Activated CD4-positive, alpha-beta T cell treated with anti-CD3 and anti-CD28 coated beads, Interleukin-2, amount 10 ng/mL, durations not matched to agents 24 days and 14 days (primary cell): ENCODE measurements at places on chromosomes 5 and 9. TPM values are rescaled to one million over a fixed set of nuclear protein-coding genes. Genes with fewer than 3 reads are reported as not detected.
A peak's percentile ranks its signal among the peaks of the same experiment; 100 is the strongest.

- H3K4me3 ChIP-seq, result no peak overlapping the region
- no peak for DNase-seq
- H3K4me1 ChIP-seq, result no peaks in the 10 kb centered on the region
- H3K27ac ChIP-seq, result no peak overlapping the region
- H3K36me3 ChIP-seq, result no peaks in the 10 kb centered on the region
- no peaks in the 10 kb centered on the region for H3K27me3 ChIP-seq
Observed at GRCh38 chr9:120136696-120137095, 443.3 kb downstream of the CDK5RAP2 start.

GRCh38 chr9:132982458-132982857 lies 4.0 kb downstream of the GFI1B start:
- no peak for DNase-seq
- no peaks in the 10 kb centered on the region for H3K4me1 ChIP-seq
- H3K27ac ChIP-seq, result no peak overlapping the region
- peaks cover 43% of the 10 kb centered on the region for H3K27me3 ChIP-seq
- H3K4me3 ChIP-seq, result no peak overlapping the region

GRCh38 chr5:167030500-167031120 lies 1260.8 kb upstream of the WWC1 start:
- no peaks in the 10 kb centered on the region for H3K4me1 ChIP-seq
- no peak overlapping the region for H3K4me3 ChIP-seq
- no peak for DNase-seq

The LIX1 gene
- total RNA-seq, result not detected in 2 replicates

The FSTL4 gene
- total RNA-seq, result 0.42 TPM in 1 of 2 replicates, not detected in the other

DNA sequence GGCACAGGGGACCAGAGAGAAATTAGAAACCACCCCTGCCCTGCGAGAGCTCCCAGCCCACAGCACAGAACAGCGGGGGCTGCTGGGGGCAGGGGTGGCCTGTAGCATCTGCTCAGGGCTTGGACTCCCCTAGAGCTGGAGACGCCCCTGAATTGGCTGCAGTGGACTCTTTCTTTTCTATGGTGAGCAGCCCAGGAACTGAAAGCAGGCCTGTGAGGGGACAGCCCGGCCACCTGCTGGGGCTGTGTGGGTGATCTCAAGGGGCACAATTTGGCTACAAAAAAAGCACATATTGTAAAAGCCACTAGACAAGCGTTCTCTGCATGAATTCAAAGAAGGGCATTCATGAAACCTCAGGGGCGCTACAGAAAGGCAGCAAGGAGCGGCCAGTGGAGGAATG lies 57.5 kb upstream of the ICE1 start:
- DNase-seq, result no peak
- no peaks in the 10 kb centered on the region for H3K4me1 ChIP-seq
- H3K36me3 ChIP-seq, result no peaks in the 10 kb centered on the region
- no peak overlapping the region for H3K4me3 ChIP-seq

GRCh38 chr9:32864971-32865370 lies 81.6 kb downstream of the TMEM215 start:
- peaks cover 3% of the 10 kb centered on the region for H3K27me3 ChIP-seq
- no peak for DNase-seq
- no peak overlapping the region for H3K27ac ChIP-seq
- peaks cover 5% of the 10 kb centered on the region for H3K4me1 ChIP-seq
- no peak overlapping the region for H3K4me3 ChIP-seq

GRCh38 chr9:92942688-92943616 lies 4.4 kb upstream of the FGD3 start:
- no peak for DNase-seq
- H3K4me3 ChIP-seq, result no peak overlapping the region
- H3K27ac ChIP-seq, result no peak overlapping the region
- H3K27me3 ChIP-seq, result peaks cover 26% of the 10 kb centered on the region

DNA sequence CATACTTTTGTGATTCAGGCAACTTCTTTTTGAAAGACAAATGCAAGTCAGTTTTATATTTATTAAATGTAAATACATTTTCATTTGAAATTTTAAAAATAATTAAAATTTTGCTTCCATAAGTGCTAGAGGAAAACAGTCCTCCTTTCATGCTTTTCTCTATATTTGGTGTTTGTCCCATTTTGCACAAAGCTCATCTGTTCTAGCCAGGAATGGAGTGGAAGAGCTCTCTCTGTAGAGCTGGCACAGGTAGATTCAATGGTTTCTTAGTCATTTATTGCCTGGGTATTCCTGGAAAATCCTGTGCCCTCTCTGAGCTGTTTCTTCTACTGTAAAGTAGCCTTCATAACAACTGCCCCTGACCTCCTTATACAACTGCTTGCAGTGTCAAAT lies 267.6 kb upstream of the HAPLN1 start:
- DNase-seq, result no peak
- no peaks in the 10 kb centered on the region for H3K27me3 ChIP-seq
- H3K27ac ChIP-seq, result no peak overlapping the region
- H3K4me3 ChIP-seq, result no peak overlapping the region

DNA sequence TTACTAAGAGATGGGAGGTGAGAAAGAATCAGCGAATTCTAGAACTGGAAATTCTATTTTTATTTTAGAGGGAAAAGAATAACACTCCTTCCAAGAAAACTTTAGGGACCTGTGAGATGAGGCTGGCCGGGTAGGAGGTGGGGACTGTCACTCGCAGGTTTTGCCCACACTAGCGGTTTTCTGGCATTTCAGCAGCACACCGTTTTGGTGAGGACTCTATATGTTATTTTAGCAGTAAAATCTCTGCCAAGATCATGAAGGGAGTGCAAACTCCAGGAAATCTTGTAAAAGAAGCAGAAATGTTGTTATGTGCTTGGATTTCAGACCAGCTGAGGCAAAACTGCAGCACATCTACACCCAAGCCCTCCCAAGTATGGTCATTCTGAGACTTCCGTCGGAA lies 470.6 kb downstream of the PSAT1 start:
- no peak overlapping the region for H3K4me3 ChIP-seq
- H3K36me3 ChIP-seq, result no peaks in the 10 kb centered on the region
- no peak for DNase-seq
- H3K27ac ChIP-seq, result no peak overlapping the region
- H3K4me1 ChIP-seq, result no peaks in the 10 kb centered on the region
- no peaks in the 10 kb centered on the region for H3K27me3 ChIP-seq

GRCh38 chr5:612498-613424 lies 621 bp downstream of the CEP72 start:
- H3K4me3 ChIP-seq, result peak overlapping the region; percentile 87
- DNase-seq, result peak; percentile 64
- peaks cover 43% of the 10 kb centered on the region for H3K4me1 ChIP-seq
- H3K27me3 ChIP-seq, result peaks cover 2% of the 10 kb centered on the region
- H3K36me3 ChIP-seq, result peaks cover 23% of the 10 kb centered on the region

GRCh38 chr5:149403923-149404745 lies 25.0 kb upstream of the IL17B start:
- H3K4me3 ChIP-seq, result no peak overlapping the region
- no peaks in the 10 kb centered on the region for H3K4me1 ChIP-seq
- H3K27ac ChIP-seq, result no peak overlapping the region
- H3K36me3 ChIP-seq, result no peaks in the 10 kb centered on the region
- no peak for DNase-seq

The TMEM8B gene
- 2.0 and 2.3 TPM in 2 replicates for total RNA-seq

The IGFBPL1 gene
- total RNA-seq, result not detected in 2 replicates

DNA sequence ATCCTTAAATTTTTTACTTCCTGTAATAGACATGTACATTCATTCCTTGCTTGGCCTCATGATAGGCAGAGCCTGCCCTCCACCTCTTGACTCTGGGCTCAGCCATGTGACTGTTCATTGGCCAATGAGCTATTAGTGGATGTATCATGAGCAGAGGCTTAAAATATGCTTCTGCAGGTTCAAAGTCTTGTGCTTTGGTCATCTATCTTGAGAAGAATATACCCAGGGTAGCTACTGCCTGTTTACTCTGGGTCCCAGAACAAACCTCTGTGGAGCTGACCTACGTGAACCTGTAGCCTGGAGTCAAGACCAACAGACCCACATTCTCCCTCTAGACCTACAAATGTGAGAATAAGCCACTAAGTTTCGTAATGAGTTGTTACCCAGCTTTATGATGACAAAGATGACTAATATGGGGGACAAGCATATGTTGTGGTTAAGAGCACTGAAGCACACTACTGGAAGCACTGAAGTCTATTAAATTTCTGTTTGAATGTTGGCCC lies 244.4 kb downstream of the MAST4 start:
- peak overlapping the region; percentile 94 for H3K27ac ChIP-seq
- H3K4me1 ChIP-seq, result peaks cover 56% of the 10 kb centered on the region
- DNase-seq, result peak; percentile 85
- no peaks in the 10 kb centered on the region for H3K27me3 ChIP-seq
- peaks cover 22% of the 10 kb centered on the region for H3K36me3 ChIP-seq
- H3K4me3 ChIP-seq, result peak overlapping the region; percentile 57

DNA sequence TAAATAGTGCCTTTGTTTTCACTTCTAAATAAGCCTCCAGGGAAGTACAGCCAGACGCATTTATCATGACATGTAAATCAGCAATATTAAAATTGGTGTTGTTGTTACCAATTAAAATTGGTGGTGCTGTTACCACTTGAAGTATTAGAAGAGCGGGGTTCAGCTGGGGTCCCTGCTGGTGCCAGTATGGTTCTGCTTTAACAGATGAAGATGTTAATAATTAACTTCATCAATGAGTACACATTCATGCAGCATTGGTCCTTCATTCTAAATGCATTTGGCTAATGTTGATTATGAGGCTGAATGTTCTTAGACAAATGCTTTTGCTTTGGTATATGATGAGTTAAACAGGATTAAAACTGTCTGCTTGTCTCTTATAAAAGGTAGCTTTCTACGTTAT lies 67.6 kb upstream of the TMC1 start:
- H3K27ac ChIP-seq, result no peak overlapping the region
- no peaks in the 10 kb centered on the region for H3K36me3 ChIP-seq
- H3K4me3 ChIP-seq, result no peak overlapping the region
- H3K4me1 ChIP-seq, result peaks cover 7% of the 10 kb centered on the region

DNA sequence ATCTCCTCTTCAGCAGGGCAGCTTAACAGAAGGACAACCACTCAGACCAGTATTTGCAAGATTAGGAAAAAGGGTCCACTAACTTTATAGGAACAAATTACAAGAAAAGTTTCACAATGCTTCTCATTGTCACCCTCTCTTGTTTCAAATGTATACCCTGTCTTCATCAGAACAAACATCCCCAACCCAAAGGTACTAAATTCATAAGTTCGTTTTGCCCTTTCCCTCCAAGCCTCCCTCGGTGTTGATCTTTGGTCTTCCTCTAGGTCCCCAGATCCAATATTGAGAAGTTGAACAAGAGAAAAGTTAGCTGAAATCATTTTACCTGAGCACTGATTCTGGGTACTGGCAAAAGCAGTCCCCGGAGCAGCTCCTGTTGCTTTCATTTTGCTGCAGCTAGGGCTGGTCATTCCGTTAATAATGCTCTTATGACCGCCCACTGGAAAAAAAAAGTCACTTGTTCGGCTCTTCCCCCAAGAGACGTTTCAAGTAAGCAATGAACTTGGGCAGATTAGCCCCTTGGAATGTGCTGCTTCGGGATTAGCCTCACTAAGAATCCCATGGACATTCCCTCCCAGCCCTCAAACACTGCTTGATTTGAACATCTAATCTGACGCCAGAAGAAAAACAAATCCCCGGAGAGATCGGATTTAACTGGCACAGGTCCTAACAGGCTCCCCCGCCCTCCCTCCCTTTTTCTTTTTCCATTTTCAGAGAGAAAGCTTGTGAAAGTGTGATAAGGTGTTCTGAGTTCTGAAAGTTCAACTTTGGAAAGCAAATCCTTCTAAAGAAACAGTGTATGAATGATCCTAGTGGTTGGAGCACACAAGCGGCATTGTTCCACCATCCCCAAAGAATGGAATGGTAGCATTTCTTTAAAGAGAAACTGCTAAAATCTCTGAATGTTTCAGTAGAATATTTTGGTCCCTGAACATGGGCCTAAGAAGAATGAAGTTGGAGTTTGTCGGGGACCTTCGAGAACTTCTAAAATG lies 252.5 kb downstream of the TRPM3 start:
- no peak for DNase-seq
- H3K27me3 ChIP-seq, result peaks cover 2% of the 10 kb centered on the region
- no peaks in the 10 kb centered on the region for H3K36me3 ChIP-seq
- no peak overlapping the region for H3K4me3 ChIP-seq
- no peaks in the 10 kb centered on the region for H3K4me1 ChIP-seq

GRCh38 chr5:112203229-112203628 lies 215.8 kb downstream of the EPB41L4A start:
- H3K4me3 ChIP-seq, result no peak overlapping the region
- no peaks in the 10 kb centered on the region for H3K4me1 ChIP-seq
- DNase-seq, result no peak

GRCh38 chr9:113922160-113922559 lies 46.1 kb downstream of the ZNF618 start:
- DNase-seq, result peak; percentile 38
- H3K27me3 ChIP-seq, result peaks cover 17% of the 10 kb centered on the region
- H3K4me3 ChIP-seq, result no peak overlapping the region
- H3K36me3 ChIP-seq, result no peaks in the 10 kb centered on the region
- peaks cover 3% of the 10 kb centered on the region for H3K4me1 ChIP-seq
- H3K27ac ChIP-seq, result no peak overlapping the region

DNA sequence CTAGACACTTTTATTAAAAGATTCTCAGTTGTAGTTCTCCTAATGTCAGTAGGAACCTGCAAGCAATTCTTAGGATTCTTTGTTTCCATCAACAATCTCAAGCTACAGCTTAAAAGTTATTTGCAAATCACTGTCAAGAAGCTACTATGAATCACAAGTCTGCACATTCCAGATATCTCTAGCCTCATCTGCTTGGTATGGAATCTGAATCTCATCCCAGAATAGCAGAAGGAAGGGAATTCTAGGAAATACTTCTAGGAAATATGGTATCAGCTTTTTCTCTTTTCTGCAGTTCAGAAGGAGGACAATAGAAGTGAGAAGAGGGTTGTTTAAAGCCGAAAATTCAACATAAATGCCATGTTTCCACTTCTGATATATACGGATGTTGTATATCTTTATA lies 792.2 kb upstream of the CDH9 start:
- DNase-seq, result no peak
- no peak overlapping the region for H3K27ac ChIP-seq
- no peak overlapping the region for H3K4me3 ChIP-seq
- H3K36me3 ChIP-seq, result no peaks in the 10 kb centered on the region

The C9 gene
- not detected in 2 replicates for total RNA-seq

DNA sequence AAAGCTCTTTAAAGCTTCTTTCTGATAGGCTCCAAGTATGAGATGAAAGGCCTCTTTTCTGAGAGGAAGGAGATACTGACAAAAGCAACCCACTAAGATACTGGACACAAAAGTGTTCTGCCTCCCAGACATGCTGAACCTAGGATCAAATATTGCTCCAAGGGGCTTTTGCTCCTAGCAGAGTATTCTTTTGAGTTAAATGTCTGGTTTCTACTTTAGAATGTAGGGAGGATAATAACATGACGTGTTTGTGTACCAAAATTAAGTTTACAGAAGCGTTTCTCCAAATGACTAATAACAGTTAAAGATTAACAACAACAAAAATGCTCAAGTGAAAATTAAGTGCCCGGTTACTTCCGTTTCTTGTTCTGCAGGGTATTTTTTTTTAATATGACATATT lies 2293.3 kb upstream of the C9orf72 start:
- H3K36me3 ChIP-seq, result no peaks in the 10 kb centered on the region
- H3K4me1 ChIP-seq, result no peaks in the 10 kb centered on the region
- no peaks in the 10 kb centered on the region for H3K27me3 ChIP-seq

- no peaks in the 10 kb centered on the region for H3K36me3 ChIP-seq
- peaks cover 14% of the 10 kb centered on the region for H3K4me1 ChIP-seq
Observed at GRCh38 chr9:35945341-35946018, 12.5 kb downstream of the OR2S2 start.
